AG10803 (cell line): ENCODE measurements at places on chromosomes 7 and 10.

DNA sequence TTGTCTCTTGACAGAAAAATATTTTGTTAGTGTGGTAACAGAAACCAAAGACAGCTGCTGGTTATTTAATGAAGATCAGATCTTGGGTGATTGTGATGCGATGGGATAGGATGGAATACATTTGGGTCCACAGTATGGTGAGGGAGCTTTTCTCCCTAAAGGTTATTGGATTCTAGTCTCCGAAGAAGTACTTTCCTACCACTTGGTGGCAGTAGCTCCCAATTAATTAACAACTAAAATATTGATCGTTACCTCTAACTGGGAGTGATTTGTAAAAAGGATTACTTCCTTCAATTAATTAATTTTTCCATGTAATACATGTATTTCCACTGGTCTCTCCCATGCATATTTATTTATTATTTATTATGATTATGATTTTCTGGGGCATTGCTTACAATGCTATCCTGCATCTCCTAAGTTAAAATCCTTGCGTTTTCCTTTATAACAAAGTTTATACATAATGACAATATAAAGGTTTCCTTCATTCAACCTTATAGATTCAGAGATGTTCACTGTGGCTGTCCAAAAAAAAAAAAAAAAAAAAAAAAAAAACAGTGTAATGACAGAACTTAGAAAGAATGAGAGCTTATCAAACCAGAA, 25.6 kb downstream of the TMEM196 start:
- DNase-seq = peak; percentile 52

DNA sequence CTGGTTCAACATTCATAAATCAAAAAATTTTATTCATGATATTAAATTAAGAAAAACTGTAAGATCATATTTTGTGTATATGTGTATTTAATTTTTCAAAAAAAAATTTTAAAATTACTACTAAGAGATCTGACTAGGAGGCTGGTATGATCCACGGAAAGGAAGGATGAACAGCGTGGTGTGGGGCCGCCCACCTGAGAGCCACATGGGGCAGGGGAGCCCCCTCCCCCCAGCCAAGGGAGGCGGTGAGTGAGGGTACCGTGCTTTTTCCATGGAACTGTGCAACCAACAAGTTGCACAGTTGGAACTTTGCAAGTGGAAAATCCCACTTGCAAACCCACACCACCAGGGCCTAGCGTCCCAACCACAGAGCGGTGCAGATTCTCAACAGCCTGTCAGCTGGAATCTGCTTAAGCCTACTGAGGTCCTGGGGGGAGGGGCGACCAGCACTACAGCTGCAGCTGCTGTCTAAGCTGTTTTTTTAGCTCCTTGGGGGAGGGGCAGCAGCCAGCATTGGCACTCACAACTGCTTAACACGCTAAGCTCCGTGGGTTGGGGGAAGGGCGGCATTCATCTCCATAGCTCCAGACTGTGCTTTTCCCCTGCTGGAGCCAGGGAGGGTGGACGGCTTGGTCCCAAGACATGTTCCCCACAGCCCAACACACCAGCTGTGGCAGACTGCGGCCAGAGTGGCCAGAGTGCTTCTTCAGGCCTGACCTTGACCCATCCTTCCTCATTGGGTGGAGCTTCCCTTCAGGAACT, 94.2 kb upstream of the IGFBP3 start:
- peak; percentile 40 for DNase-seq

GRCh38 chr10:49385939-49386922, 9.7 kb downstream of the DRGX start:
- DNase-seq = no peak

DNA sequence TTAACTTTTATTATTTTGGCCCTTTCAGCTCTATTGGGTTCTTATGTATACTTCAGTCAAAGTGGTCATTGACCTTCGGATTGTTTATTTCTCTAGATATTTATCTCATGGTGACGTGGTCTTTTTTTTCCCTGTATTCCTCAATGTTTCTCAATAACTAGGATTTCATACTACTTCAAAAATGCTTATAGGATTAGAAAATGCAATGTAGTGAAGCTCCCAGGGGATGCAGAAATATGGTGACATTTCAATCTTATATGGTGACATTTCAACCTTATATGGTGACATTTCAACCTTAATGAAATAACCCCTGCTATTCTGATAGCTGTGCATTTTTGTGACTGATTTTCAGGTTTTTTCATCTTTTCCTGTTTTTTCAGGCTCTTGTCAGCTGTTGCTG, 51.4 kb downstream of the CHRM2 start:
- DNase-seq = no peak

GRCh38 chr7:44416941-44417340, 73.5 kb downstream of the NUDCD3 start:
- DNase-seq = no peak

DNA sequence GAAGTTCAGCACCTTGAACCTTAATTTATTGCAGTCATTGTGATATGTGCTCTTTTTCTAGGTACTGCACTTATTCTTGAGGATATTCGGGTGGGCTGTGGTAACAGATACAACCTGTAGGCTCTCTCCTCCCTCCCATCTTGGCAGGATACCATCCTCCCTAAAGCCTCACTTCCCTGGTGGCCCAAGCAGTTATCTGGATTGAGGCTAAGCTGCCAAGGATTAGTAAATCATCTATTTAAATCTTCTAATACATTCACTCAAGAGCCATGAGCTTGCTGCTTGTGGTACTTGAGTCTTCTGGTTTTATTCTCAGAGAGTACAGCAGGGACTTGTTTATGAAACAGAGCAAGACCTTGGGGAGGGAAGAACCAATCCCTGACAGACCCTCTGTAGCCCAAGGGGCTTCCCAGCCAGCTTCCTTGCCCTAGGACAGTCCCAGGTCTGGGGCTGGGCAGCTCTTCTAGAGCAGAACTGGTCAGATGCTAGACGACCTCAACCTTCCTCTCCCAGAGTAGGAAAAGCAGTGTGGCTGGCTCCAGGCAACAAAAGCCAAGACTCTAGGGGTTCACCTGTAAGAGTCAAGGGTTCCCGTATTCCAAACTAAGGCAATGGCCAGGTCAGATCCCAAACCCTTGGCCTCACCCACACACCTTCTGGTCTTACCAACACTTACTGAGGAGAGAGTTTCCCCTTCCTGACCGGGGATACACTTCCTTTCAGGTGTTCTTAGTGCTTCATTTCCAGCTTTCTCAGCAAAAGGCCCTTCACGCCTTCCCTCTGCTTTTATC, 21.3 kb downstream of the WNT8B start:
- DNase-seq = no peak

- no peak for DNase-seq
These were observed 69.4 kb upstream of the INPP5A start for GRCh38 chr10:132468216-132468615.

DNA sequence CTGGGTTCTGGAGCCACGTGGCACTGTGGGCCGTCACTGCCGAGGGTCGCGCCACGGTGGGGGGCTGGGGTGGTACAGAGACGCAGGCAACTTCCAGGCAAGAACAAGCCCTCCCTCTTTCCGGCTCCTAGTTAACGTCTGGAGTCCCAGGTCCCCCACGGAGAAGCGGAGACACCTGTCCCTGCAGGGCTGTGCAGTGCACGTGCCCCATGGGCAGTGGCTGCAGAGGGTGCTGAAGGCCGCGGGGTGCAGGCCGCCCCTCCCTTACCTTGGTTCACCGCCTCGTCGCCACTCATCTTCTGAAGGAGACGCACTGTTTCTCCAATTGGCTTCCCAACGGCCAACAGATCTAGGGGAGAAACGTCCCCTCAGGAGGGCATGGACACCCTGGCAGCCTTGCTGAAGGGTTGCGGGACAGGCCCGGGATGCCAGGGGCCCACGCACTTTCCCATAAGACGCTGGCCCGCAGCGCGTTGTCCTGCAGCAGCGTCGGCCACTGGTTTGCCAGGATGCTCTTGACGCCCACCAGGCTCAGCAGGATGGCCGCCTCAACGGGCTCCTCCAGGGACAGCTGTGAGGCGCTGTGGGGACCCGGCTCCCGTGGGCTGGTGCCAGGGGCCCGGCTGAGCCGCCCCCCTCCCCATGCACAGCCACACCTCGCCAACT, 24.3 kb upstream of the NKX6-2 start:
- no peak for DNase-seq

DNA sequence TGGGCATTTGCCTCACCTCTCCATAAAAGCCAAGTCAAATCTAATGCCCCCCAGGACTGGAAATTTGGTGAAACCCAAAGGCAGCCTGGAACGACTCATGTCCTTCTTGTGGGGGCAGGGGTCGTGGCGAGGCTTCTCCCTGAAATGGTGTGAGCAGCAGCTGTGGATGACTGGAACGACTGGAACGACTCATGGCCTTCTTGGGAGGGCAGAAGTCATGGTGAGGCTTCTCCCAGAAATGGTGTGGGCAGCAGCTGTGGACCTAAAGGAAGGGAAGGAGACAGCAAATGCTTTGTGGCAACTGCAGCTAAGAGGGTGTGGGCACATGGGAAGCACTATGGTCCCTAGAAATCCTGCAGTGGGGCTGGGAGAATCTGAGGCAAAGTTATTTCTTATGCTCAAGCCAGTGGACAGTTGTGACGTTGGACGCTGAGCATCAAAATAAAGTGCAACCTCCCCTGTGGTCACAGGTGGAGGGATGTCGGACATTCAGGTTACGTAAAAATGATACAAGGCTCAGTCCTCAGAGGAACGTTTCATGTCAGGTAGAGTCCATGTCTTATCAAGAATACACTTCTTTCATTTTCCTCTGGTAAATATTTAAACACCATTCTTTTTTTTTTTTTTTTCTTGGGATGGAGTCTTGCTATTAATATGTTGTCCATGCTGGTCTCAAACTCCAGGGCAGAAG, 107.0 kb upstream of the KIF5B start:
- peak; percentile 39 for DNase-seq

- DNase-seq = peak; percentile 94
These were observed 22.3 kb downstream of the ADAMTS14 start for GRCh38 chr10:70694418-70695141.

DNA sequence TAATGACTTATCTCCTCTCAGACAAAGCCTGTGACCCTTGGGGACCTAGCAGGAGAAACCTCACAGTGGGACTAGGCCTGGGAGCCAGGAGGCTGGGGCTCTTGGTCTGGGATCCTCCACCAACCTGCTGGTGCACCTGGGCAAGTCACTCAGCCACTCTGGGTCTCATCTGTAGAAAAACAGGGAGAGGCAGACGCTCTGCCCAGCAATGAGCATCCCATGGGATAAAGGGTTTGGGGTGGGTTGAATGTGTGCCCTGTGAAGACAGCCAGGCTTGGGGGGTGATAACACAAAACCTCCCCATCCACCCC, 81.6 kb downstream of the ZMIZ1 start:
- DNase-seq = no peak
